Transverse colon (tissue), 4 donors: ENCODE measurements at places on chromosomes 1 and 21.

DNA sequence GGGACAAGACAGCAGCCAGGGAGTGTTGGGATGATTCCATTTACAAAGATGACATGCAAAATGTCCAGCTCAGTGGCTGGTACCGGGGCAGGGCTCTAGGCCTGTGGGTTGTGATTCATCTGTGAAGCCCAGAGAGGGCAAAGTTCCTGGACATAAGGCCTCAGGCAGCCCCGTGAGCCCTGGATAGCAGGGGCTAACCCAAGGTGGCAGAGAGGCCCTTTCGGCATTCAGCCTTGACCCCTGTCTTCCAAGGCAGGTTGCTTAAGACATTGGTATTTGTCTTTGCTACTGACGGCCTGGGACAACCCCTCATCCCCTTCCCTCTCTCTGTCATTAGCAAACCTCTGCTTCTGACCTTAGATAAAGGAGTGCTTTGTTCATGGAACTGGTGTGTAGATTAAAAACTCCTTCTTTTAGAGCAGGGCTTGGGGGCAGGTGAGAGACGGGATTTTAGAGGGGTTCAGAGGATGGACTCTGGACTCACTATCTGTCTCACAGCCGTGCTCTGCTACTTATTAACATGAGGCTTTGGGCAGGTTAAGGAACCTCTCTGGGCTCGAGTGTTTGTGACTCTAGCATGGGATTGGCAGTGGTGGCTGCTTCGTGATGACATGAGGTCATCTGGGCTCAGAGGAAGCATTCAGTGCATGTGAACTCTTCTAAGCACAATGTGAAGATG, 36.3 kb downstream of the TMEM51 start:
- no peak for DNase-seq

DNA sequence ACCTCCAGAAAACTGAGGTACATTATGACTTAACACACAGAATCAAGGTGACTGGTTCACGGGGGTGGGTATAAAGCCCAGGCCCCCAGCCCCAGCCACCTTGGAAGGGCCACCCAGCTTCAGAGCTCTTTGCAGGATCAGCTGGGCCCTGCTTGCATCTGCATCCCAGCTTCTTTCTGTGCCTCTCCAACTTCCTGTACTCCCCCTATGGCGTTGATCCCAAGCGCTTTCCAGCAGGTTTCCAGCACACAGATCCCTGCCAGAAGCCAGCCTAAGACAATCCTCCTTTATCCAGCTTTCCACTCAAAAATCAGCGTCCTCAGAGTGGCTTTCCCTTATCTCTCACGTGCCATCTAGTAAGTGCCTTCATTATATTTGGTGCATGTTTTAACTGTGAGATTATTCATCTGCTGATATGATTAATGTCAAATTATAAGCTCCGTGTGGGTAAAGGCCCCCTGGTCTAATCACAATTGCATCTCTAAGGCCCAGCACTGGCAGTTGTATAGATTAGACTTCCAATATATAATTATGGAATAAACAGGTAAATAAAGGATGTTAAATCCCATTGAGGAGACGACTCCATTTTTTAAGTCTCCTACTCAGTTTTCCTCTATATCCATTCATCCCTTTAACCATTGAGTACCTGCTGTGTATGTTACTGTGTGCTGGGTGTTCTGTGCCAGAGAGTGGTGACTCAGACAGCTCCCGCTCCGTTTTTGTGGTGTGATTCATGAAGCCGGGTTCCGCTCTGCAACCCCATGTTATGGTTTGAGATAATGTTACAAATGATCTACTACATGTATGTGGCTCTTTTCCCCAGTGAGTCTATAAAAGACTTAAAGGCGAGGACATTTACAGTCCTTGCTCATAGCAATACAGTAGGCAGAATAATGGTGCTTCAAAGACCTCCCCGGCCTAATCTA, 387.6 kb downstream of the PCP4 start:
- DNase-seq: no peak

DNA sequence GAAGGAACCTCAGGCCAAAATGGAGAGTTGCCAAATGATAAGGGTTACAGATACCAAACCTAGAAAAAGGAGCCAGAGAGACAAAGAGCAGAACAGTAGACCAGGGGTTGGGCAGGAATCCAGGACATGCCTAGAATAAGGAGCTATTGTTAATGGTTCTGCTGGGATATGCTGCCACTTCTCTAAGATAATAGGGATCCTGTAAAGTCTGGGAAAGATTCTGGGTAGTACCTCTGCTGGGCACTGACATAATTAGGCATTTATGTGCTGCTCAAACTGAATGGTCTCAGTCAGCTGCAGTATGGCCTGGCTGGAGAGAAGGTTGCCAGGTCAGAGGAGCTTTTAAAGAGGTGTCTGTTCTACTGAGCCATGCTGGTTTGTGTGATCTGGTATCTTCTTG, 19.9 kb upstream of the NRIP1 start:
- DNase-seq: no peak

DNA sequence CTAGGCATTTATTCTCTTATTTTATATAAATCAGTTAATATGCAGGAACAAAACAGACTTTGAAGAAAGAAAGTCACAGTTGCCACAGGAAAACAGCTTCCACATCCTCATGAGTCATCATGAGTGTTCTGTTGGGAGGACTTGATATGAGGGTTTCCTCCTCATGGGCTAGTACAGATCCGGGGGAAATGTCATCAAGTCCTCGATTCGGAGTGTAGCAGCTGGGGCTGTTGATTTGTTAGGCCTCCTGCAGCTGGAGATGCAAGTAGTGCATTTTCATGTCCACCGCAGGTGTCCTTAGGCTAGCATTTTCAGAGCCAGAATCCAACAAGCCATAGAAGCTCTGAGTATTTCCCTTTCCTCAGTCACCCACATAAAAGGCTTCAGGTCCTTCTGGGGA, 36.7 kb downstream of the ADAM30 start:
- no peak for DNase-seq

DNA sequence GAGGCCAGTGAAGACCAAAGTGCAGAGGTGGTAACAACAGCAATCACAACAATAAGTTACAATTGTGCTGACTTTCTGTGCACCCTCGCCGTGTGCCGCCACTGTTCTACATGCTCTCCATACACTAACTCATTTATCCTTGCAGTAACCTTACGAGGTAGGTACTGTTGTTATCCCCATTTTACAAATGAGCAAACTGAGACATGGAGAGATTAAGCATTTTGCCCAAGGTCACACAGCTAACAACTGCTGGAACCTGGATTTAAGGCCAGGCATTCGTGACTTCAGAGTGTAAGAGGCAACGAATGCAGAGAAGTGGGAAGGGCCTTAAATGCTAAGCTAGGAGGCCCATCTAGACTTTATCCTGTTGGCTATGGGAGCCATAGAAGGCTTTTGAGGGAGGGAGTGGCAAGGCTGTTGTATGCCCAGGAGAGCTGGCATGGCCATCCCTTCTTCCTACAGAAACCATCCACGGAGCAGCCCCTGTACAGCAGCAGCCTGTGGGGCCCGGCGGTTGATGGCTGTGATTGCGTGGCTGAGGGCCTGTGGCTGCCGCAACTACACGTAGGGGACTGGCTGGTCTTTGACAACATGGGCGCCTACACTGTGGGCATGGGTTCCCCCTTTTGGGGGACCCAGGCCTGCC, 36.6 kb downstream of the AZIN2 start:
- DNase-seq: no peak

DNA sequence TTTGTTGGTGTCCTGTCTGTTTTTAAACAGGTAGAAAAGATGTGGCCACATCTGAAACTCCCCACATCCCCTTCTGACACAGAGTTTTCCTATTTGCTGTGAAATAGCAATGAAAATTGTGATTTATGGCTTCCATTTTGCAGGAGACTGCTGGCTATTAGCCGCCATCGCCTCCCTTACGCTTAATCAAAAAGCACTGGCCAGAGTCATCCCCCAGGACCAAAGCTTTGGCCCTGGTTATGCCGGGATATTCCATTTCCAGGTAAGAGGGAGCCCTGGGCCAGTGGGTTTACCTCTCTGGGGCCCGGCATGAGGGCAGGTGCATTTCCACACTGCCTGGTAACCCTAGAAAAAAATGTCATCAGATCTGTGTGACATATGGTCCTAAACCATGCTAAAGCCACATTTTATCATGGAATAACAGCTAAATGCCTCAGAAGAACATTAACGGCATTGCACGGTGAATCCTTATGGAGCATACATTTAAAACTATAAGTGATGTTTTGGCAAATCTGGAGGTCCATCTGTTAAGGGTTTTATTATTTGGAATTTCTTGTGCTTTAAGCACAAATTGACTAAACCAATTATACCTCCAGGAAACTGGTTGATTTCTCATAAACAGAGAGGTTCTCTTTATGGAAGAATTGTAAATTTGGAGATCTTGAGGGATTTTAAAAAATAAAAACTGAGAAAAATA, 12.3 kb downstream of the CAPN9 start:
- DNase-seq: no peak

GRCh38 chr1:240495601-240496000, 116.4 kb downstream of the GREM2 start:
- DNase-seq: no peak

GRCh38 chr1:177091040-177091439, 73.5 kb downstream of the ASTN1 start:
- no peak for DNase-seq

- DNase-seq: no peak
Observed at GRCh38 chr21:17929510-17929909, 110.4 kb upstream of the C21orf91 start.
